ENCODE measurements at places on chromosomes 11 and 22. TPM values are rescaled to one million over a fixed set of nuclear protein-coding genes. Genes with fewer than 3 reads are reported as not detected.

GRCh38 chr11:79195209-79195608, 245.6 kb downstream of the TENM4 start:
- DNase-seq: no peak

DNA sequence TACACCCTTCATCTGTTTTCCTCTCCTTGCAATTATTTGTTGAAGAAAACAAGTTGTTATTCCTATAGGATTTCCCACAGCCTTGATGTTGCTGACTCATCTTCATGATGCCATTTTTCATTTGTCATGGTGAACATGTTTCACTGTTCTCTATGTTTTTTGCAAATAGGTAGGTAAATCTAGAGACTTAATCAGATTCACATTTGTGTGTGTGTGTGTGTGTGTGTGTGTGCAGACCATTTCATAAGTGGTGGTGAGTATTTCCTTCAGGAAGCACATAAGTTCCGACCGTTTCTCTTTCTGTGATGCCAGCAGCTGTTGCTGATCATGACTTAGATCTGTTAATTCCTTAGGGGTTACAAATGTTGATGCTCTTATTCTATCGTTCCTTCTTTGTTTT, 80.3 kb upstream of the IZUMO1R start:
- DNase-seq: no peak

GRCh38 chr11:128904656-128905344, 13.6 kb downstream of the KCNJ5 start:
- DNase-seq: peak; percentile 55

- DNase-seq: peak; percentile 60
These were observed 19.7 kb downstream of the MYO7A start for GRCh38 chr11:77147668-77148321.

ABCC8 gene
- 2.1 TPM for total RNA-seq

- peak; percentile 26 for DNase-seq
These were observed 29.5 kb downstream of the C2CD3 start for GRCh38 chr11:74141241-74141695.

TPH1 gene
- total RNA-seq: 6.7 TPM

GRCh38 chr22:41147722-41148121, 55.3 kb downstream of the EP300 start:
- DNase-seq: no peak

- DNase-seq: no peak
These were observed 514 bp upstream of the HDAC10 start for GRCh38 chr22:50251477-50252081.

- DNase-seq: peak; percentile 66
These were observed 92.9 kb downstream of the PDHX start for GRCh38 chr11:35009191-35009943.

- no peak for DNase-seq
These were observed 252.1 kb upstream of the ARHGAP42 start for GRCh38 chr11:100434821-100435641.

GRCh38 chr22:44523981-44524759, 26.1 kb upstream of the RTL6 start:
- DNase-seq: peak; percentile 30

- DNase-seq: no peak
These were observed 604 bp downstream of the PUS3 start for GRCh38 chr11:125902277-125902926.

OR4C5 gene
- not detected for total RNA-seq

RIC3 gene
- 0.79 TPM for total RNA-seq

GRCh38 chr11:86615487-86615886, 56.9 kb downstream of the ME3 start:
- no peak for DNase-seq

VWCE gene
- 0.58 TPM for total RNA-seq

PRR33 gene
- total RNA-seq: not detected

- no peak for DNase-seq
These were observed 20.6 kb downstream of the PDE2A start for GRCh38 chr11:72653649-72654048.

DNAJB13 gene
- not detected for total RNA-seq

PES1 gene
- 98.3 TPM for total RNA-seq

GRCh38 chr11:10551290-10551592, 10.3 kb upstream of the RNF141 start:
- DNase-seq: no peak
